ENCODE measurements at places on chromosomes 7 and 10.

GRCh38 chr7:54559401-54559800 lies 17.2 kb downstream of the VSTM2A start:
- DNase-seq: no peak

- DNase-seq: no peak
Observed at GRCh38 chr10:124672181-124672638, 72.0 kb downstream of the FAM53B start.

GRCh38 chr10:10774416-10774815 lies 243.3 kb upstream of the CELF2 start:
- DNase-seq: no peak

GRCh38 chr10:87925570-87925969 lies 62.1 kb downstream of the PTEN start:
- no peak for DNase-seq

DNA sequence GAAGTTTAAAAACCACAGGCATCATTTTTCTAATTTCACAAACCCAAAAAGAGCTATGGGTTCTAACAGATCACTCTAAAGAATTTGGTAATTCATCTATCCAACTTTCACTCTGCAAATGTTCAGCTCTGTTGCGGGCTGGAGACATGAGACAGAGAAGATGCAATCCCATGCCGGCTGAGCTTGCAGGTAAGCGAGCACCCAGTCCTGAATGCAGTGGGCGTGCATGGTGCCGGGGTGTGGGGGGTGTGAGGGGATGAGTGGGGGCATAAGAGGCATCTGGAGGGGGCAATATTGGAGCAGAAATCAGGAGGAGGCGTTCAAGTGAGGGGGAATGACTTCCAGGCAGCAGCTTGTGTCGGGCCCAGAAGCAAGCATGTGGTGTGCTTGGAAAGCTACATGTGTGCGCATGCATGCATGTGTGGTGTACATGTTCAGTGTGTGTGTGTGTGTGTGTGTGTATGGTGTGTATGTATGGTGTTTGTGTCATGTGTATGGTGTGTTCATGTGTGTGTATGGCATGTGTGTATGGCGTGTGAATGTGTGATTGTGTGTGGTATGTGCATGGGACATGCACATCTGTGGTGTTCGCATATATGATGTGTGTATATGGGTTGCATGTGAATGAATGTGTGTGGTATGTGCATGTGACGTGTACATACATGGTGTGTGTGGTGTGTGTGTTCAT lies 172.9 kb downstream of the PRKCQ start:
- DNase-seq: no peak

DNA sequence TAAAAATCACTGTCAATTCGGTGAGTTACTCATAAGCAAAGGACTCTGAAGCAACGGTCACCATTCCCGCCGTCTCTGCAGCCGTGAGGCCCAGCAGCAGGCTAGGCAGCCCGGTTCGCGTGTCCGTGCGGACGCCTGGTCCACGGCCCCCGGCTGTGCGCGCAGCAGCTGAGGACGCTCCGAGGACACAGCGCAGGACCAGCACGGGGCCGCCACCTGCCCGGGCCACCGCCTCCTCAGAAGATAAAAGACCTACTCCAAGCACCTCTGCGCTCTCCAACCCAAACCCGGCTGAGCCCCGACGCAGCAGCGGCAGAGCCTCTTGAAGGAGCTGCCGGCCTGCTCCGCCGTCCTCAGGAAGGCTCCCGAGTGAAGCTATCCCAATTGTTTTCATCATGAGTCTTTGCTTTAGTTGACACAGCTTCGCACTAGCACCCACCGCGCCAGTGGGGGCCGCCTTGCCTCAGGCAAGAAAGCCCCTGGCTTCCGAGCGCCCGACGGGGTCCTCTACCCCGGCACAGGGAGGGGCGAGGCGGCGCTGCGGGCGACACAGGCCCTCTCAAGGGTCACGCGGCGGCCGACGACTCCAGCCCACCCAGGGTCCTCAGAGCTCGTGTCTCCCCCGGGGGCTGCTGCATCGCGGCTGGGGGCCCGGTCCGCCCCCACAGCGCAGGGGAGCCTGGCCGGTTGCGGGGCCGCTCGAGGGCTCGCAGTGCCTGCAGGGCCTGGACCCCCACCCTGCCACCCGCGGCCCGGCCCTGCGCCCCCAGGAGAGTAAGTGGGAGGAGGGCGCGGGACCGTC lies 16.9 kb upstream of the GPR146 start:
- no peak for DNase-seq

DNA sequence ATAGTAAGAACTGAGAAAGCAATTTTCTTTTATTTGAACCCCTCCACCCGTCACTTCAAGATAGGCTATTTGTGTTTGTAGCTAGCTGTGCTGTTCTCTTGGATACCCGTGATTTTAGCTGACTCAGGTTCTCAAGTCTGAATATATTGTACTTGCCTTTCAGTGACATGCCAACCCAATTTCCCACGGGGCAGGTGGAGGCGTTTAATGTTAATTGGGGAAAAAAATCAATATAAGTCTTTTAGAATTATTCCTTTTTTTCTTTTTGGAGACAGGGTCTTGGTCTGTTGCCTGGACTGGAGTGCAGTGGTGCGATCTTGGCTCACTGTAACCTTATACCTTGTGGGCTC lies 36.4 kb downstream of the ZRANB1 start:
- DNase-seq: no peak

DNA sequence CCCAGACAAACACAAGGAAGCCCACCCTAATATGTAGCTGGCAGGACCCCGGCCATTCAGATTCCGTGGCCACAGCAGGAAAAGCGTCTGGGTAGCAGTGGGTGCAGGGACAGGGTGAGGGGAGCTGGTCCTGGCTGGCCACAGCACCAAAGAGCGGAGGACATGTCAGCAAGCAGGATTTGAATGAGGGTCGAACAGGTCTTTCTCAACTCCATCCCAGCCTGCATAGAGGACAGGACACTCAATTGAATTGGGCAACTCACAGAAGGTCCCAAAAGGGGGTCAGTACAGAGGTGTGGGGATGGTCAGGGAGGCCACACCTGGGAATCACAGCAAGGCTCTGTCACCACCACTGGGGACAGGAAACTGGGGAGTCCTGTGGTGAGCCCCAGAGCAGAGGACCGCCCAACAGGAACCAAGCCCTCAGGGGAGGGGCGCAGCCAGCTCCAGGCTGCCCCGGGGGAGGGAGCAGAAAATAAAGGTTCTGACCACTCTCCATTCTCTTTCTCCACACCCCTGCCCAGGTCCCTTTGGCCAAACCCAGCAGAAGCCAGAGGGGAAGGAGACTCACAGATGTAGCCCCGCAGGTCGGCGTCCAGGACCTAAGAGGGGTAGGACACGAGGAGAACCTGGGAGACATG lies 108.7 kb upstream of the PPP2R2D start:
- DNase-seq: no peak

GRCh38 chr7:150311711-150312110 lies 11.4 kb upstream of the LRRC61 start:
- DNase-seq: no peak
